ENCODE measurements at places on chromosomes 13 and 19.

GRCh38 chr13:97223037-97223710 is 1.0 kb downstream of the MBNL2 start:
- DNase-seq: no peak

DNA sequence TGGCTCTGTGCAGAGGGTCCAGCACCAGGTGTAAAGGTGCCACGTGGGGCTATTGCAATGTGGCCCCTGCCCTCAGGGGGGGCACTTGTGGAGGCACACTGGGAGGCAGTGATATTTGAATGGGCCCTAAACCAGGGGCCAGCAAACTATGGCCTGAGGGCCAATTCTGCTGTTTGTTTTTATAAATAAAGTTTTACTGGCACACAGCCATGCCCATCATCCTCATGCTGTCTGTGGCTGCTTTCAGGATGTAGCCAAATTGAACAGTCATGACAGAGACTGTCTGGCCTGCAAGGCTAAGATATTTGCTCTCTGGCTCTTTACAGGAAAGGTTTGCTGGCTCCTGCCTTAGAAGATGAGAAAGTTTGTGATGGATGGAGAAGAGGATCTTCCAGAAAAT is 33.9 kb upstream of the RANBP3 start:
- DNase-seq: no peak

- no peak for DNase-seq
These were observed 245.1 kb downstream of the LMO7 start for GRCh38 chr13:75881109-75881775.

- no peak for DNase-seq
These were observed 449.3 kb downstream of the PCDH9 start for GRCh38 chr13:66780814-66781213.

DNA sequence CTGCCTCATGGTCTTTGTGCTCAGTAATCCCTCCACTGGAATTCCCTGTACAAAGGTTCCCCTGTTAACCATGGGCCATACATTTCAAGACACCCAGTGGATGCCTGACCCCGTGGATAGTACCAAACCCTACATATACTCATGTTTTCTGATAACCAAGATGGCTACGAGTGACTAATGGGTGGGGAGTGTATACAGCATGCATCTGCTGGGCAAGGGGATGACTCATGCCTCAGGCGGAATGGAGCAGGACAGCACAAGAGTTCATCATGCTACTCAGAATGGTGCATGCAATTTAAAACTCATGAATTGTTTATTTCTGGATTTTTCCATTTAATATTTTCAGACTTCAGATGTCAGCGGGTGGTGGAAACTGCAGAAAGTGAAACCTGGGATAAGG is 13.3 kb upstream of the FGF9 start:
- no peak for DNase-seq

- DNase-seq: peak; percentile 24
These were observed 40.3 kb downstream of the ZNF787 start for GRCh38 chr19:56080669-56081401.

DNA sequence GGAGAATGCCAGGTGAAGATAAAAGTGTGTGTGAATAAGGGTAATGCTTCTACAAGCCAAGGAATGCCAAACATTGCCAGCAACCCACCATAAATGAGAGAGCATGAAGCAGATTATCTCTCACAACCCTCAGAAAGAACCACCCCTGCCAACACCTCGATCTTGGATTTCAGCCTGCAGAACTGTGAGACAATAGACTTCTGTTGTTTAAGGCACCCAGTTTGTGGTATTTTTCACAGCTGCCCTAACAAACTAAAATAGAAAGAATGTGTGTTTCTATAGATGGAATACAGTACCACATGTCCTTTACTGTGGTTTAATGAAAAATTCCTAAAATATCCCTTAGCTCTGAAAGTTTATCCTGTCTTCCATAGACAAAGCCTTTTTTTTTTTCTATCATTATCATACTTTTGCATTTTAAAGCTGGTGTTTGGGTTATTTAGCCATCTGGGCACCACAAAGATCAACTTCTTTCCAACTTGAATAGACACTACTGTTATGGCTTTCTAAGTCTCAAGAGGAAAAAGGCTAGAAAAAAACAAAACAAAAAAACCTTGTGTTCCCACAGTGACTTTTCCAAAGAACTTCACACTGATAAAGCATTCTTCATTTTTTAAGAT is 505.6 kb downstream of the KCTD12 start:
- no peak for DNase-seq

DNA sequence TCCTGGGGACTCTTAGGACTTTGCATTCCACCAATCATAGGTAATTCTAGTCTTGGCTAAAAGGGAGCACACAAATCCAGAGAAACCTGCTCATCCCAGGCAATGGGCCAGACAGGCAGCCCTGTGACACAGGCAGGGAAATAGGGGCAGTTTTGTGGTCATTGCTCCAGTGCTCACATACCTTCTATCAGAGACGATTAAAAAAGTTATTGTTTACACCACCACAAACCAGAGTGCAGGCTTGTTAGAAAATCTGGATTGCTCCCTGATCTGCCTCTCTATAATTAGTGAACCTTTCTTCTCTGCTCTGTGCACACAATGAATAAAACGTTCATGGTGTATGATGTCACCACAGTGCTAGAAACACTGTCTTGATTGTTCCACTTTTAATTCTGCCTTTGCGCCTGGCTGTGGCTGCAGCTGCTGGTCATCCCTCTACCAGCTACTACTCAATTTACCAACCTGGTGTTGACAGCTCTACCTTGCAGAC is 121.6 kb upstream of the SPATA13 start:
- DNase-seq: no peak

- no peak for DNase-seq
These were observed 8.8 kb upstream of the GIPR start for GRCh38 chr19:45659096-45659729.

GRCh38 chr13:21071924-21072323 is 10.5 kb upstream of the LATS2 start:
- no peak for DNase-seq

- DNase-seq: no peak
These were observed 332.6 kb downstream of the SLITRK1 start for GRCh38 chr13:83549671-83550070.

DNA sequence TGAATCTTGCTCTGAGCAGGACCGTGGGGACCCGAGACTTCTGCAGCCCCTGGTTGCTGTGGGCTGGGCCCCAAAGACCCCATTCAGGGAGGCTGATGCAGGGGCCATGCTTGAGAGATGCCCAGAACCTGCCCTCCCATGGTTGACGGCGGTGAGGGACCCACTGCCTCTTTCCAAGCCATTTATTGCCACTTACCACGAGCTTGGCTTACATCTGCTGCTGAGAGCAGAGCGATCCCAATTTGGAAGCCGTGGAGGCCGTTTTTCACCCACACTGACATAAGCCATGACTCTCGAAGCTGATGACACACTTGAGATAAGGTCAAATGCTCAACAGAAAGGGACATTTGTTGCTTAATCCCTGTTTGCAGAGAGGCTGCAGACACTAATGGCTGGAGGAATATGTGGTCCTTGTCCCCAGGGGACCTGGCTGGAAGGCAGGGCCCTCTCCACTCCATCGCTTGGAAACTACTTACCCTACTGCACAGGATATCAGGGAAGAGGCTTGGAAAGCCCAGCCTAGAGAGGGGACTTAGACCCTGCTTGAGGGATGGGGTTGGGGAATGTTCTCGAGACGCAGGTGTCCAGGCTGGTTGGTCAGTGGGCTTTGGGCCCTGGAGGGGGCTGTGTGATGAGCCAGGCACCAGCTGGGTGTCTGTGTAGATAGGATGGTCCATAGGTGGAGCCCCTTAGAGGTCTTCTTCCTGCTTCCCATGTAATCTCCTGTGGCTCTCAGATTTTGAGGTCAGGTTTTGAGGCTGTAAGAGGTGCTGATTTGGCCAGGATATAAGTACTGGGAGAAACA is 15.3 kb downstream of the ZNF536 start:
- DNase-seq: no peak

DNA sequence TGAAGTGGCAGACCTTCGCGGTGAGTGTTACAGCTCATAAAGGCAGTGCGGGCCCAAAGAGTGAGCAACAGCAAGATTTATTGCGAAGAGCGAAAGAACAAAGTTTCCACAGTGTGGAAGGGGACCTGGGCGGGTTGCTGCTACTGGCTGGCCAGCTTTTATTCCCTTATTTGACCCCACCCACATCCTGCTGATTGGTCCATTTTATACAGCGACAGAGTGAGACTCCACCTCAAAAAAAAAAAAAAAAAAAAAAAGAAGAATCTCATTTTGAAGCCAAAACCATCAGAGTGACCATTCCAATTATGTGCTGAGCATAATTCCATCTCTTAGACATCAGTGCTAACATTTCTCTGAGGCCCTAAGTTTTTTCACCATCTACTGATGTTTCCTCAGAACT is 1.9 kb upstream of the ZNF552 start:
- DNase-seq: no peak

- DNase-seq: no peak
These were observed 808.6 kb upstream of the ARGLU1 start for GRCh38 chr13:107376341-107377125.

DNA sequence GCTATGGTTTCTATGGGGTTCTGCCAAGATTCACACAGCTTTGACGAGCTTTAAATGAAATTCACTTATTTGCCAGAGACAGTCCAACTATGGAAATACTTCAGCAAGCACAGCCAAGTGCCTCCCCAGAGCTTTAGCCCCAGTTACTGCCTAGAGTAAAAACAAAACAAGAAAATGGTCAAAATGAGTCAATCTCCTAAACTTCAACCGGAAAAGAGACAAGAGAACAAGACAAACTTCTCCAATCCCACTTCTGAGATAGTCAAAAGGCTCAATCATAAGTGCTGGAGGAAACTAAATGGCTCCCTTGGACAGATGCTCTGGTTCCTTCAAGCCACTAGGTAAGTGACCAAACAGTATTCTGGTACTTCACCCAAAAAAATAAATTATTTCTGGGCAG is 65.8 kb downstream of the KATNAL1 start:
- no peak for DNase-seq

DNA sequence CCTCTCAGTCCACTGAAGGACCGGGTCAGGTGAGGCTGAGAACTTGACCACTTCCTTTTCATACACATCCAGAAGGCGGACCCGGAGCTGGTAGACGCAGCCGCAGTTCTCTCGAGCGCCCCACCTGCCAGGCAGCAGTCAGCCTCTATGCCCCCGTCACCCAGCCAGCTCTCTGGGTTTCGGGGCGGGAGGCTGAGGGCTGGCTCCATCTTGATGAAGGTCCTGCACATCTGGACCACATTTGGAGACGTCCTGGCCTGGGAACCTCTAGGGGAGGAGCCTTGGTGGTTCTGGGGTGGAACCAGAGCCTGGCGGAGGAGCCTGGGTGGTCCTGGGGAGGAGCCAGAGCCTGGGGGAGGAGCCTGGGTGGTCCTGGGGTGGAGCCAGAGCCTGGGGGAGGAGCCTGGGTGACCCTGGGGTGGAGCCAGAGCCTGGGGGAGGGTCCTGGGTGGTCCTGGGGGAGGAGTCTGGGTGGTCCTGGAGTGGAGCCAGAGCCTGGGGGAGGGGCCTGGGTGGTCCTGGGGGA is 14.3 kb downstream of the MRPS12 start:
- no peak for DNase-seq

DNA sequence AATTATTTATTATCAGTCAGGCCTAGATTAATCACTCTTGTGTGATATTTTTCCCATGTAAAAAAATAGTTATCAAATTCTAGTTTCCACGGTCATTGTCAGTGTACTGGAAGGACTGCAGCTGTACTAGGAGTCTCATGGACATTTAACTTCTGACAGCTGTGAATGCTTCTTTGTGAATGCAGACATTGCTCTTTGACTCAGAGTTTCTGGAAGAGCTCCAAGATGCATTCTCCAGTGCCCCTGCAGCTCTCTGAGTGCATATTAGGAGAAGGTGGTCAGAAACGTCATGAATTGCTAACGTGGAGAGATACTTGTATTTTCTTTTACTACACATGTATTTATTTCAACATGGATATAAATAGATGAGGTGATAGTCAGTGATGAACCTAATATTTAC is 9.7 kb upstream of the SLITRK5 start:
- DNase-seq: no peak

DNA sequence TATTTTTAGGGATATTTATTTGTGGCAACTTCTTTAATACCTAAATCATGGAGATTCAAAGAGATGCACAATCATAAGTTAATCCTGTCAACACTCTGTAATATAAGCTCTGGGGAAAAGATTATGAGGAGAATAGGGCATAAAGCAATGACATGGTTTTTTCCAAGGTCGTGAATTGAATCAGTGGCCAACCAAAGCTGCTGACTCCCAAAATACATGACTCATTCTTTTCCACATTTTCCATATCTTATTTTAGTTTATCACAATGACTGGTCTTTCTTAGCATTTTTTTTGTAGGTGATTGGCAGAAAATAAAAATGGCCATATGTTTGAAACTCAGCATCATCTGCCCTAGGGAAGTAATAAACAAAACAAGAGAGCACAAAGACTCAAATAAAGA is 28.5 kb upstream of the RBM26 start:
- DNase-seq: no peak

- DNase-seq: no peak
These were observed 175.4 kb downstream of the FLT1 start for GRCh38 chr13:28319528-28319927.

DNA sequence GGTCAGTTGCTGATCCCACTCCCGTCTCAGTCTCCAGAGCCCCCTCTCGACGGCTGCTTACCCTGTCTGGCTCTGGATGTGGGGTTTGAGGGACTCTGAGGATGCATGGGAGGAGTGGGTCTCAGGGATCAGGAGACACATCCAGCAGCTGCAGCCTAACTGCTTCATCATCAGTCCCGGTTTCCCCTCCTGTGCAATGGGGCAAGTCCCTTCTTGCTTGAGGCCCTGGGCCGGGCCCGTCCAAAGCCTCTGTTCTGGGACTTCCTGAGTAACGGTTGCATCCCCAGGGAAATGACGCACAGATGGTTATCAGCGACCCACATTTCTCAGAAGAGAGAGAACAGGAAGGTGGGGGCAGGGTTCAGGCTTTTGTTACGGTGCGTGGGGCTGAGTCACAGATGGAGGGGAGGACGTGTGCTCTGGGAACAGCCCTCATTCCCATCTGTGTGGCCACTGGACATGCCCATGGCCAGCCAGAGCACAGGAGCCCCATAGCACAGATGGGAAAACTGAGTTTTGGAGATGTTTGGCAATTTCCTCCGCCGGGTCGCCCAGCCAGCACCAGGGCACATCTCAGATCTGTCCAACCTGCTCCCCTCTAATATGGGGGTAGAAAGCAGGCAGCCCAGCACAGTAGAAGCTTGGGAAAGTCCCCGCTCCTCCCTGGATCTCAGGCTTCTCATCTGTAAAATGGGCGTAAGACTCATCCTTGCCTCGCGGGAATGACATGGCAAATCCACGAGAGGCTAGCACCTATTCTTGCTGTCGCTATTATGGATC is 19.3 kb downstream of the GNA15 start:
- DNase-seq: peak; percentile 56
